Stimulated activated CD8-positive, alpha-beta memory T cell treated with anti-CD3 and anti-CD28 coated beads, Interleukin-4, amount 100 ng/mL, for 24 hours (primary cell): ENCODE measurements at places on chromosomes 12 and 14.

- no peak for DNase-seq
Observed at GRCh38 chr12:128076188-128076587, 190.8 kb upstream of the TMEM132C start.

DNA sequence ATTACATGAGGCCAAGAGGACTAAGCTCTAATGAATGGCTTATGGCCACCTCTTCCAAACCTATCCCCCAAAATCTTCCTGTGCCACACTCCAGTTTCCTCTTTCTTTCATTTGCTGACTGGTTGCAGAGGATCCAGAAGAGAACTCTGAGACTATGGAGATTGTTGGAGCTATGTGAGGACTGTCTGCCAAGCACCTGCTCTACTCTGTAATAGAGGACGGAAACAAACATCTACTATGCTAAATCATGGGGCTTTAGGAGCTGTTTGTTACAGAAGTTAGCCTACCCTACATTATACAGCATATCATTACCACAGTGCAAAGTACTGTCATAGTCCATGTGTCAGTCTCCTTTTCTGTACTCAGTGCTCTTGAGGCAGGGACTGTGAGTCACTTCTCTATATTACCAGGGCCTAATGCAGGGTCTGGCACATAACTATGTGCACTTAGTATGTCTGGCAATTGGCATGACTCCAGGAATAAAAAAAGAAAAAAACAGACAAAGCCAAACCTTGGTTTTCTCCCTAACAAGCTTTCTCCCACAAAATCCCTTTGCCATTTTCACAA lies 95.1 kb downstream of the RPAP3 start:
- no peak for DNase-seq

- DNase-seq = no peak
Observed at GRCh38 chr14:84442521-84442920, 1087.4 kb upstream of the FLRT2 start.

DNA sequence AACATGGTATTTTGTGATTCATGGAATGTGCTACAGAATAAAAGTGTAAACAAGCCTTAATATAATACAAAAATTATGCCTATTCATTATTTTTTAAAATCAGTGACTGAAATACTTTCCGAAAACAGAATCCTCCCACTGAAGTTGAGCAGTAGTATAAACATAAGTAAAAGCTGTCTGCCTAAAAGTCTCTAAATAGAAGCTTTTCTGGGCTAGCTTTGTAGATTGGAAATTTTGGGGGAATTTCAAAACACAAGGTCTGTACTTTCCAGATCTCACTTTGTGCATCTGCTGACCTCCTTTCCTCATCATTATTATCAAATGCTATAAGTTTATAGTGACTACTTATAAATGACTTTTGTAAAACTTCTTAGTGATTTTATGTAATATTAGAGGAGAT lies 80.4 kb upstream of the TRHDE start:
- DNase-seq = no peak

GRCh38 chr14:67559639-67560038 lies 26.5 kb downstream of the PLEKHH1 start:
- no peak for DNase-seq

DNA sequence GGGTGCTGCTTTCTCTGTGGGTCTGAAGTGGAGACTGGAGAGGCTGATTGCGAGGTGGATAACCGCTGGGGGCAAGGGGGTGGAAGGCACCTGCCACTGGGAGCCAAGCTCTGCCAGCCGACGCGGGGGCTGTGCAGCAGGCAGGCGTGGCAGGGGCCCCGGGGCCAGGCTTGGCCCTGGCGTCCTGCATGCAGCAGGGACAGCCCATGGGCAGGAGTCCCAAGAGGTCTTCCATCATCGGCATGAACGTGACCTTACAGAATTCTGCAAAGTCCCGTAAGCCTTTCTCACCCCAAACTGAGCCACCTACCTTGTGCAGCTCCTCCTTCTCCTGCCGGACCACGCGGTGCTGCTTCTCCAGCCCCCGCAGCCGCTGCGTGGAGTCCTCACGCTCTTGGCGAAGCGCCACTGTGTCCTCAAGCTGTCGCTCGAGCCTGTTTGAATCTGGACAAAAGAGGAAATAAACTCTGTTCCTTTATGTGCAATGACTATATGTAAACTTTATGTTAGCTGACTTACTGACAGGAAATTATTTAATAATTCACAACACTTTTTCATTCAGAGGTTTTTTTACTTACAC lies 51.3 kb downstream of the AMN start:
- no peak for DNase-seq

DNA sequence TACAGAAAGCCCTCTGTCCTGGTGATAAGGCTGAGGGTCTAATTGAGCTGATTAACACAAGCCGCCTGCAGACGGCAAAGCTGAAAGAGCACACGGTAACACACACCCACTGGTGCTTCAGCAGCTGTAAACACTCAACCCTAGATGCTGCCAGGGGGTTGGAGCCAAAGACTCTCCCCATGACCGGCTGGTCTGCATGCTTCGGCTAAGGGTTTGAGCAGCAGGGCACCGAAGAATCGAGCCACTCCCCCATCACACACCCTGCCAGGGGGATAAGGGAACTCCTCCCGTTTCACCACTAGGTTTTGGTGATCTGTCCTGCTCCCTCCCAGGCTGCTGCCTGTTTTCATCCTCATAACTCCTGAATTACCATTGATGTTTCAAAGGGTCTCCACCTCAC lies 141.0 kb upstream of the OVCH1 start:
- DNase-seq = no peak

- no peak for DNase-seq
Observed at GRCh38 chr12:38711054-38711453, 194.3 kb downstream of the CPNE8 start.

DNA sequence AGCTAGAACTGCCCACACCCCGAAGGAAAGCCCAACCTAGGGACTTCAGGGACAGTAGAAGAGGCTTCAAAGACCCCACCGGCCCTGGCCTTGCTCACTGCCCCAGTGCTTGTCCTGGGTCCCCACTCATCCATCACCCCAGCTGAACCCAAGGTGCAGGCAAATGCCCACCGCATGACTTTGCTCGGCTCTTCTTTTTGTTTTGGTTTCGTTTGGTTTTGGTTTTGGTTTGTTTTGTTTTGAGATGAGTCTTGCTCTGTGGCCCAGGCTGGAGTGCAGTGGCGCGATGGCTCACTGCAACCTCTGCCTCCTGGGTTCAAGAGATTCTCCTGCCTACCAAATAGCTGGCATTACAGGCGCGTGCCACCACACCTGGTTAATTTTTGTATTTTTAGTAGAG lies 9.0 kb downstream of the CCDC85C start:
- no peak for DNase-seq

DNA sequence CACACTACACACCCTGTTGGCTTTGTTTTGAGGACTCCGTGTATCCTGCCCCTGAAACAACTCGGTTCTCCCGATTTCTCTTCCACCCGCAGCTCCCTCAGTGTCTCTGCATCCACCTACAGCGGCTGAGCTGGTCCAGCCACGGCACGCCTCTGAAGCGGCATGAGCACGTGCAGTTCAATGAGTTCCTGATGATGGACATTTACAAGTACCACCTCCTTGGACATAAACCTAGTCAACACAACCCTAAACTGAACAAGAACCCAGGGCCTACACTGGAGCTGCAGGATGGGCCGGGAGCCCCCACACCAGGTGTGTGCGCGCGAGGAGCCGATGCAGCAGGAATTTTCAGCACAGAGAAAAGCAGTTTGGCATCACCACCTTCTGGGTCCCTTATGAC lies 10.5 kb downstream of the ALKBH2 start:
- no peak for DNase-seq

DNA sequence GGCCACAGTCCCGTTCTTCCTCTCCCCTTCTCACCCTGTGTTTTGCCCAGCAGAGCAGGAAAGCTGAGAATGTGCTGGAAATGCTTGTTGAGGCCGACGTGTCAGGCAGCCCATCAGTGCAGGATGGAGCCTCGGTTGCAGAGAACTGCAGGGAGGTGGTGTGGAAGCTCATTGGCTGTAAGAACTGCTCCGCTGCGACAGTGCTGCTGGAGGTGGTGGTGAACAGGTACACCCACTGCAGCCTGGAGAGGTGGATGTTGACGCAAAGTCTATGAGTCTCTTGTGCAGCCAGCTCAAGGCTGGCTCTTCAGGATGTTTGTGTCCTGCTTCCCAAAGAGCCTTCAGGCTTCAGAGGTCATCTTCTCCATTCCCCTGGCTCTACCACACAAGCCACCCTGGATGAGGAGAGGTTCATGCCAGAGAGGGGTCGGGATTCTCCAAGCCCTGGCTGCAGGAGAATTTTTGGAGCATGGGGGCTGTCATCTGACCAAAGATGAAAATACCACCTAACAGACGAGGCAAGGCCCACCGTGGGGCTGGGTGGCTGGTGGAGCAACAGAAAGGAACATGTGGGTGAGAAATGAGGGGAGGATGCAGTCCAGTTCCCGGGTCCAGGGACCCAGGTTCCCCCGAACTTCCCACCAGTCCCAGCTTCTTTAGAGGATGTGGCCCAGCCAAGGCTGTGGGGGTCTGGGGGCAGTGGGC lies 174.1 kb upstream of the PRMT8 start:
- no peak for DNase-seq

DNA sequence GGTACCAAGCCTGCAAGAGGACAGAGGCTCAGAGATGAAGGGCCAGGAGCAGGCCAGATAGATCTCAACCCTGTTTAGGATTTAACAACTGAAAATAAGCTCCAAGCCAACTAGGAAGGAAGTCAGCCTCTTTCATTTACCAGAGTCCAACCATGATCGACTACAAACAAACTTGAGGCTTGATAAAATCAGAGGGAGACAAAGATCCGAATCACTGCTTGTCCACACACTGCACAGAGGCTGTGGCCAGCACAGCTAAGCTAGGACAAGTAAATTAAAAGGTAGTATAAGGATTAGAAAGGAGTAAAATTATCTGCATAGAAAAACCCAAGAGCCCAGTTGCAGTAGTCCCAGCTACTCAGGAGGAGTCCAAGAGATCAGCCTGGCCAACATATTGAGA lies 40.3 kb downstream of the FAM222A start:
- DNase-seq = no peak

DNA sequence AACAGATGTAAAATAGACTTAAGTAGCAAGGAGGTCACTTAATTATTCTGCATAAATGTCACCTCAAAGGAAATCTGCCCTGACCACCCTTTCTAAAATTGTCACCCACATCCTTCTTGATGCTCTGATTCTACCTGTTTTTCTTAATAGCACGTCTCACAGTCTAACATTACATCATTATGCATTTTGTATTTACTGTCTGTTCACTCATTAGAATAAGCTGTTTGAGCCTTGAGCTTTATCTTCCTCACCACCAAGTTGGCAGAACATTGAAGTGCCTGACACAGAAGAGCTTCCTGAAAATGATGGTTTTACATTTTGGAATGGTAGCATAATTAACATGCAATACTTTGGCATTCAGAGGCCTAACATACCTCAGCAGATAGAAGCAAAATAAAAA lies 8.8 kb upstream of the TMEM117 start:
- DNase-seq = no peak

GRCh38 chr12:48183876-48184548 lies 568 bp downstream of the CCDC184 start:
- DNase-seq = no peak

DNA sequence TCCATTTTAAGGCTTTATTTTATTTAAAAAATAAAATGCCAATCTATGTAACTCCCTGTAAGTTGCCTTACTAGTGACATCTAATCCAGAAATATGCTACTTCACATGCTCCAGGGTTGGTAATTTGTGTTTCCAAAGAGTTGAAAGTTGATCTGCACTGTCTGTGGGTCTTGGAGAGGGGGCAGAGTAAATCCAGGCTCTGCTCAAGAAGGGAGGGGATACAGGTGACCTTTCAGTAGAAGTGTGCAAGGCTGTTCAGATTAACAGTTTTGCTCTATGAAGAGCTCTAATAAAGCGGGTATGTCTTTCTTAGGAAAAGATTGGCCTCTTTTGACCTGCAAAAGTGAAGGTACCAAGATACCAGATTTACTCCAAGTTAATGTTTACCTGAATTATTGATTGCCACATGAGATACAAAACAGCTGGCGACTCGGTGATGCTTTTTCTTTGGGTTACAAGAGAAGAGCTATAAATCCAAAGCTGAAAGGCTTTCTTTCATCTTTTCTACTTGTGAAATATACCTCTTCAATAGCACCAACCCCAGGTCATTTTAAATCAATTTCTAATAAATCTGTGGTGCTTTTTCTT lies 75.6 kb upstream of the FLRT2 start:
- no peak for DNase-seq

DNA sequence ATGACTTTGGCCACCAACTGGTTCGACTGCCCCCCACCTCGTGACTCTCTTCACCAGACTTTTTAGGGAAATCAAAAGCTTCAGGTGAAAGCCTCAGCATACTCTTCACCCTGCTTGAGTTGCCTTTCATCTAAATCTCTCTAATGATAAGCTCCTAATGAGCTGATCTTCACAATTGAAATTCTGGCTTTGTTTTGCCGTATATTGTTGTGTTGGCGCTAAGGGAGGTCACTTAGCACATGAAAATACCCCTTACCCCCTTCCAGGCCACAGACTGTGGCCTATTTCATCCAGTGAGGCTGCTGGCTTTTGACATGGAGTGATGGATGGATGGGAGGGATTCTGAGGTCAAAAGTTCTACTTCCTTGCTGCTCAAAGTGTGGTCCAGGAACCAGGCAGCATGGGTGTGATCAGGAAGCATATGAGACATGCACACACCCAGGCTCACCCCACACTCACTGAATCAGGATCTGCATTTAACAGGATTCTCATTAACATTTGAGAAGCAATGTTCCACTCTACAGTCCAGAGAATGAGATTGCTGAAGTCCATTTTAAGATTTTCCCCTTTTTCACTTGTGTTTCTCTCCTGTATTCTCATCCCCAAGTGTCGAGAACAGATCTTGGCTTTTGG lies 131.4 kb downstream of the DACT1 start:
- no peak for DNase-seq

DNA sequence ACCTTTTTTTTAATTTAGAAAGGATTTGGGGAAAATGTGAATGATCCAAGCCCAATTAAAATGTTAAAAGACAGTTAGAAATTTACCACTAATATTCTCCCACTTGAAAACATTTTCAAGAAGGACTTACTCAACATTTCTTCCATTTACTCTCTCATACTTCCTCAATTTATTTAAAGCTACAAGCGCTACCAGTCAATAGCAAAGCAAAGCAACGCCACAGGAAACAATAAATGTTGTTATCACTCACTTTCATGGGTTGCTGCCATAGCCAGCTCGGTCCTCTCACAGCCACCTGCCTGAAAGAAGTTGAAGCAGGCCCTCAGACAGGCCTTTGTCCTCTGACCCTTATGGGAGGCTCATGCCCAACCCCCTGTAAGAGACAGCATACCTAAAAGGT lies 6.0 kb upstream of the SOS2 start:
- no peak for DNase-seq

- no peak for DNase-seq
Observed at GRCh38 chr14:105346876-105347586, 32.5 kb downstream of the PACS2 start.

DNA sequence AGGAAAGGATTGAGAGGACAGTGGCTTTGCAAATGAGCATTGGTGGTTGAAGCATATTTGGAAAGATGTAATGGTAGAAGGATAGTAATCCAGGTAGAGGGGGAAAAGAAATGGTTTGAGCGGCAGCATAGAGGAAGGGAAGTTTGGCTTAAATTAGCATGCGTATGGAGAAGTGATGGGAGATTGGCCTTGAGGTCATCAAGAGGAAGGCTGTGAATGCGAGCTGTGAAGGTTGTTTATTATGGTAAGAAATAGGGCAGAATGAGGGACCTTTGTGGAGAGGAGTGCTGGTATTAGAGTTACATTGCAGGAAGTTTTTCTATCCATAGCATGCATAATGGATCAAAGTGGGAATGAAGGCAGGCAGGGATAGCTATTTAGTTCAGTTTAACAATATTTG lies 162.1 kb downstream of the TMTC2 start:
- no peak for DNase-seq
